ENCODE measurements at places on chromosomes 4 and X. TPM values are rescaled to one million over a fixed set of nuclear protein-coding genes. Genes with fewer than 3 reads are reported as not detected.

The TECRL gene
- total RNA-seq, result 1.9 TPM

The ASB12 gene
- total RNA-seq, result 5.7 TPM

The TRIM75 gene
- not detected for total RNA-seq

The EIF4E gene
- total RNA-seq, result 153 TPM

The TRIM2 gene
- 56.7 TPM for total RNA-seq

The YY2 gene
- 0.92 TPM for total RNA-seq

The LRCH2 gene
- 7.8 TPM for total RNA-seq

The AMBN gene
- not detected for total RNA-seq

The ZMAT1 gene
- 3.7 TPM for total RNA-seq

GRCh38 chr4:126976850-126977632, 655.7 kb upstream of the INTU start:
- DNase-seq, result peak; percentile 52

DNA sequence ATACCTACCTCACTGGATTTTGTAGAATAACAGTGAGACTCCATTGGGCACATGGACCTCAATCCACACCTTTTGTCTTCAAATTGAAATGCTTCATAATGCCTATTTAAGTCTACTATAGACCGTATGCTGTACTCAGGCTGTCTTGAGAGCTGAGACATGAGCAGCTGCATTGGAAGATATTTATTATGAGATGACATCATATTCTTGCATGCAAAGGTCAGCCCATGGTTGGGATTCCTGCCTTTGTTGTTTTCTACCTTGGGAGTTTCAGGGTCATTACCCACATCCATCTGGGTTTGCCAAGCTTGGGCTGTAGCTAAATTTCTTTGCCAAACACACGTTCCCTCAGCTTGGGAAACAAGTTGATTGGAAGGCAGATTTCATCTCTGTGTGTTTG, 33.2 kb upstream of the MAMLD1 start:
- no peak for DNase-seq

- DNase-seq, result no peak
These were observed 28.8 kb upstream of the GRIA3 start for GRCh38 chrX:123155327-123155726.

DNA sequence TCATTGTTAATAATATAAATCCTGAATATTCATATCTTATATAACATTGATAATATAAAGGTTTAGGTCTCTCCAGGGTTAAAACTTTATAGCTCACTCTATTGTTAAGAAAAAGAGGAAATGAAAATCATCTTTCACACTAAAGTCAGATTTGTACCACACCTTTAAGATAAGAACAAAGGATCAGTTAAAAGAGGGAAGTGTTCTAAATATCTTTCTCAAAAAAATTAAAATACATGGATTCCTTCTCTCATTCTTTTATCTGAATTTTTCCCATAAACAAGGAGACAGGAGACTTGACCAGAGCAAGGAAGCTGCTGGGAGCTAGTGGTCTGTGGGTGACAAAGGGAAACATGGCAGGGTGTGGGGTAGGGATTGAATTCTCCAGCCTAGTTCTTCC, 323.0 kb upstream of the CPXCR1 start:
- DNase-seq, result no peak

- DNase-seq, result no peak
These were observed 38.9 kb downstream of the DRD5 start for GRCh38 chr4:9820343-9820742.

DNA sequence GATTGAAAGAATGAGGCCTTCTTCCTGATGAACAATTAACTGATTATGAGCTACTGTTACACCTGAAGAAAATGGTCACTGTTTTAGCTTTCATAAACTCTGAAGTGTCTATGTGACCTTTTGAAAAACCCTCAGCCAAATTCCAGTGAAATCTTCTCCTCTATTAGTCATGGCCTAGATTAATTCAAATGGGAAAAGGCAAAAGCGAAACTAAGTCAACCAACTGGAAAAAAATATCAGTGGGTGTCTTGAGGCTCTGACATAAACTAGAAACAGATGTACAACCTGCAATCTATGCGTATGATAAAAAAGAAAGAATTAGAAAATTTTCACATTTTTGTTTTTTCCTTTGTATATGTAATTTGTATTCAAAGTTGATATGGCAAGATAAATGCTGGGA, 169.4 kb upstream of the BANK1 start:
- DNase-seq, result no peak

DNA sequence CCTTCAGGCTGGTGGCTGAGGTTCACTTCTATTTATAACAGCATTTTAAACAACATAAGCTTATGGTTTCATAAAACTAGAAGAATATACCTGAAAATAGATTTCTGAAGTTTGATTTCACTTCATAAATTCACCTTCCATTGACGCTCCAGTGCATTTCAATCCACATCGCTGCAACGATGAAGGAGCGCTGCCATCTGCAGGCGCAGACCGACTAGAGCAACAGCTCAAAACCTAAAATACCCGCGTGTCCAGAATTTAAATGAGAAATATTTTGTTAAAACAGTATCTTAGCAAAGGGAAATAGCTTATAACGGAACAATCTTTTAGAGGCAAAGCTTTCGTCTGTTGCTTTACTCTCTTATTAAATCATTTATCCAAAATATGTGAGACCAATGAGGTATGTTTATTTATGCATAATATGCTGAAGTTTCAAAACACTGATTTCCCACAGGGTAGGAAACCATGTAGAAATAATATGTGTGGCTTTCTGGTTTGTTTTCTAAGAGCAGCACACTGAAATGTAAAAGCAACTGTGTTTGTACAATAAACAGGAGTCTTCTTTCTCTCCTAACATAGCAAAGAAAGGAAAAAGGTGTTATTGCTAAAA, 816.4 kb upstream of the FRG1 start:
- DNase-seq, result peak; percentile 75

- DNase-seq, result peak; percentile 22
These were observed 67.5 kb downstream of the NEUROG2 start for GRCh38 chr4:112448306-112449132.

DNA sequence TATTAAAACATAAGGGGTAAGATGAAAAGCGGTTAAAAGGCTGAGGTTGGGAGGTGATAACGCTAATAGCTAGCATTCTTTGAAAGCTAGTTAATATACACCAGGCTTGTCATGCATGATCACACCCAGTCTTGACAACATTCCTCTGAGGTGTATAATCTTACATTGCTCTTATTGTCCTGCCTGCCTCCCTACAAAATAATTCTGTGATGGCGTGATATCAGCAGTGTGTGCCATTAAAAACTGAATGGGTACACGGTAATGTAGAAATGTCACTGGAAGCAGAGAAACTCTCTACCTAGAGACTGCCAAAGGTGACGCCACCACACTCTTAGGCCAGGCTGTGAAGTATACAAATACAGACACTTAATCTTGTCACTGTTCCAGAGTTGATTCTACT, 68.1 kb downstream of the DIAPH2 start:
- DNase-seq, result no peak

DNA sequence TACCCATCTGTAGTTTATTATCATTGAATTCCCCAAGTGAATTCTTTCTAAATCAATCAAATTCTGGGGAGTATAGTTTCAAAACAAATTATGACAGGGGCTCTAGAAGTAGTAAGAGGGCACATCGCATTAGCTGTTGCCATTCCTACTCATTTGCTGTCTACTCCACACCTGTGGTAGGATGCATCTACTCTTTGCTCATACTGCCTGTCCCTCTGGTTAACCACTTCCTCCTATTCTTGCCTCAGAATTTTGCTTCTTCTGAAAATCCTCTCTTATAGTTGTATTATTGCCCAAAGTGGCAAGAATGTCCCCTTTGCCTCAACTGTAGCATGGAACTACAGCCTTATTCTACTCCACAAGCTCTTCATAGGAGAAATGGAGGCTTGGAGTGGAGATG, 12.7 kb upstream of the DGKK start:
- DNase-seq, result no peak

DNA sequence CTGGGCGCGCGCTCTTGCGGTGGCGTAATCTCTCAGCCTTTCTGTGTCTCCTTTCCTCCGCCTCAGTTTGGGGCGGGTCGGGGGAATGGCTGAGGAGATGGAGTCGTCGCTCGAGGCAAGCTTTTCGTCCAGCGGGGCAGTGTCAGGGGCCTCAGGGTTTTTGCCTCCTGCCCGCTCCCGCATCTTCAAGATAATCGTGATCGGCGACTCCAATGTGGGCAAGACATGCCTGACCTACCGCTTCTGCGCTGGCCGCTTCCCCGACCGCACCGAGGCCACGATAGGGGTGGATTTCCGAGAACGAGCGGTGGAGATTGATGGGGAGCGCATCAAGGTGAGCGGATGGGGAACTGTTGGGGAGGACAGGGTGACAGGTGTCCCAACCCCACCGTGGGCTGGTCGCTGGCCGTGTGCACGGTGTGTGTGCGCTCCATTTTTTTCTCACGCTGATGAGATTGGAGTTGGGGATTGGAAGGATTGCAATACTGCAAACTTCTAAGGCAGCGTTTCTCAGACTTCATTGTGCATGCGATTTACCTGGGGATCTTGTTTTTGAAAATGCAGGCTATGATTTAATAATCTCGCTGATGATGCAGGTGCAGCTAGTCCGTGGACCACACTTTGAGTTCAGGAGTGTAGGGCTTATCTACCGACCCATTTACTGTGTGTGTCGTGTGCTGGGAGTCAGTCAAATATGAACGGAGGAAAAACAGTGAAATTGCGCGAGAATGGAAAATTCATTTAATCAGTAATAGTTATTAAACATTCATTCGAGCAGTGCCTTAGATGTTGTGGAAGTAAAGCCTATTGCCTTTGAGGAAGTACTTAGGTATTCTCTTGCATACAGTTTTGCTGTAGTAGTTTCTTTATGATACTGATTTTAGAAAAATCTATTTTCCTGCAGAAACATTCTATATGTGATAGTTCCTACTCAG, at the start of gene RAB33B:
Gene RAB33B (plus strand): TSS at position 11 of the 935 bp plus-strand sequence. CDS start 75 bp downstream, at position 86.
- no peak for DNase-seq

DNA sequence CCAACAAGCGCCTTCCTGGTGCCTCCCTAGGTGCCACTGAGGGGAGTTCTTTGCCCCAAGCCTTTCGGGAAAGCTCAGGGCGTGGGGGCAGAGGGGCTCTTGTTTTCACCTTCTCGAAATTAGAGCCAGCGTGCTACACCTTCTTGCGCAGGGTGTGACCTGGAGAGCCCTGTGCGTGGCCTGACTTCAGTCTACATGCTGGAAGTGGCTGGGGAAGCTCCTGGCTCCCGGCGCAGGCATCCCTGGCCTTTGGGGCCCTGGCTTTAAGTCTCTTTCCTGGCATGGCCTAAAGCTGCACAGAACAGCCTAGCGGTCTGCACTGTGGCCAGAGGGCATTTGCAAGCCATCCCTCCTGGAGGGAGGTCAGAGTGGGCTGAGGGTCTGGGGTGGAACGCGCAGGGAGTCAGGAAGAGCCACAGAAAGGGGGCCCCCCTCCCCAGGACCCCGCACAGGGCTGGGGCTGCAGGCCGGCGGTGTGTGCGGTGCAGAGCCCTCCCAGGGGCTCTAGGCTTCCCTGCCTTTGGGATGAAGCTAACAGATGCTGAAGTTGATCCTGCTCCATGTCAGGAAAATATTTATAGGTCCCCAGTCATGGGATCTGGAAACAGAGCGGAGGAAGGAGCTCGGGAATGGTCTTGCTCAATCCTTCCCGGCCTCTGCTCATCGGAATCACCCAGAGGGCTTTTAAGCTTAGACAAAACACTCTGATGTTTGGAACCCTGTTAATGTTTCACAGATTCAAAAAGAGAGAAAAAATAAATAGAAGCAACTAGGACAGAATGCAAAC, 781 bp upstream of the SPON2 start:
- DNase-seq, result peak; percentile 81

DNA sequence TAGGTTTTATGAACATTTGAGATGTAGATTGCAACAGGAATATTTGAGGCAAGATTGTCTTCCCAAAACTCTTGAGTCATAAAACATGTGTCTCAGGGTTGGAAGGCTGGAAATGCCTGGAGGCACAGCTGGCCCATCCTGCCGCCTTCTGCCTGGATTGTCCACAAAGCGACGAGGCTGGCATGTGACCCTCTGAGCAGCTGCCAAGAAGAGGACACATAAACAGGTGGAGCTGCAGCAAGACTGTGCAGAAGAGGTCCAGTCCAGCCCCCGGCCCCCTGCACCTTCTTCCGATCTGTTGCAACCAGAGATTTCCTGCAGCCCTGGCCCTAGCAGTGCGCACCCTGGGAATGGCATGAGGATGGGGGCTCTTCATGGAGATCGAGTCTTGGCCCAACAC, 101.9 kb upstream of the BCOR start:
- peak; percentile 56 for DNase-seq

GRCh38 chr4:165328708-165329107, 1.2 kb downstream of the MSMO1 start:
- peak; percentile 16 for DNase-seq

GRCh38 chr4:109729718-109730618, at the start of gene PLA2G12A:
PLA2G12A (minus strand) TSS chr4:109730070; CDS start chr4:109729809, 261 bp downstream.
- DNase-seq, result peak; percentile 85

- DNase-seq, result peak; percentile 92
These were observed 12.5 kb downstream of the TRAPPC2 start for GRCh38 chrX:13721819-13722519.

DNA sequence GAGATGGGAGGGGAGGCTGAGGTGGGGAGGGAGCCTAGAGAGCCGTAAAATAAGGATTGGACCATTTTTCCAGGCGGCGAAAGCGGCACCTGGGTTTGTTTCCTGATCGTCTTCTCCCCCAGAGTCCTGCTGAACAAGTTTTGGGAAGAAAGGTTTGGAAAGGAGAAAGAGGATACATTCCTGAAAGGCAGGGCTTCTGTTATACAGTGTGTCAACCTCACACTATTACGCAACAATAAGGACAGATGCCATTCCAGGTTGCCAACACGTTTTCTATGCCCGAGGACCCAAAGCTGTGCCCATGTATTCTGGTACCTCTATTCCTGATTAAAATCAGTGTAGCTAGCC, 658 bp downstream of the SCOC start:
- DNase-seq, result no peak

DNA sequence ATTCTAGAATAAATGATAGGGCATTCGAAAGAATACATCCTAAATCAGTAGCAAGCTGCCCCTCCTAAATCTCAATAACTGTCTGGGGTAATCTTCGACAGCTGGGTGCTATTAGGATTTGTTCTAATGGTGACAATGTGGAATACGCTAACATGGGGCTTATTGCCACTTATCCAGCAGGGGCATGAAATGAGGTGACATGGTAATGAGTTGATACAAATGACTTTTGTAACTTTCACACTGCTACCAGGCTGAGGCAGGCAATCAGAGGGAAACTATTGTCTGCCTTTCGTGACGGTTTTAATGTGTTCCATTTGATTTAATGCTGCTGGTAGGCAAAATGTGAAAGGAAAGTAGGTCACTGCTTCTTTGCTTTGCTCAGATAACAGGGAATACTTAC, 1047.4 kb upstream of the PABPC4L start:
- DNase-seq, result peak; percentile 1

- no peak for DNase-seq
These were observed 65.2 kb downstream of the SERPINA7 start for GRCh38 chrX:105973387-105973739.

Measured in tongue (tissue), 3 donors.